ENCODE measurements at places on chromosomes 3 and 15.

DNA sequence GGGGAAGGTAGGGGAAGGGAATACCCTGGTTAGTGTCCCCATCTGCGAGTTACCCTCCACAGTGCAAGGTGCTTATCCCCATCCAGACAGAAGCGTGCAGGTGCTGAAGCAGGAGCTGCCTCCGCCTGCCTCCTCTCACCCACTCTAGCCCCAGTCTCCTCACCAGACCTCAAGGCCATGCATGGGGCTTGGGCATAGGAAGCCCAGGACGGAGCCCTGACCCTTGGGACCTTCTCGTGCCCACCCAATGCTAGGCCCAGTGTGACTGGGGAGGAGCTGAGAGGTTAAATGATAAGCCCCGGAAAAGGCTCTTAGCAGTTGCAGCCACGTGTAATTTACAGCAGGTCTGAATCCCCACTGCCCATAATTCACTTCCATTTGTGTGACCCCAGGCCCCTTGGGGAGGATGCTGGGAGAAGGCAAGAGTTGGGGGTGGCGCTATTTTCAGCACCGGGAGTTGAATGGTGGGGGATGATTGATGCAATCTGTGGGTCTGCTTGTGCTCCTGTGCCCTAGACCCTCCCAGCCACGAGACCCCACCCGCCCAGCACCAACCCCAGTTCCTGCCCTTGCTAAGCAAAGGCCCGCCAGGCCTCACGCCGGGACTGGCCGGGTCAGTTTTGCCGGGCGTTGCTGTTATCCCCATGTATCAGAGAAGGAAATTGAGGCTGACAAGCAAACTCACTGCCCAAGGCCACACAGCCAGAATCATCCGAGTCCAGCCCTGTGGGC is 14.5 kb upstream of the PLXND1 start:
- DNase-seq = peak; percentile 17

- no peak for DNase-seq
These were observed 1.3 kb upstream of the MEF2A start for GRCh38 chr15:99564221-99565048.

DNA sequence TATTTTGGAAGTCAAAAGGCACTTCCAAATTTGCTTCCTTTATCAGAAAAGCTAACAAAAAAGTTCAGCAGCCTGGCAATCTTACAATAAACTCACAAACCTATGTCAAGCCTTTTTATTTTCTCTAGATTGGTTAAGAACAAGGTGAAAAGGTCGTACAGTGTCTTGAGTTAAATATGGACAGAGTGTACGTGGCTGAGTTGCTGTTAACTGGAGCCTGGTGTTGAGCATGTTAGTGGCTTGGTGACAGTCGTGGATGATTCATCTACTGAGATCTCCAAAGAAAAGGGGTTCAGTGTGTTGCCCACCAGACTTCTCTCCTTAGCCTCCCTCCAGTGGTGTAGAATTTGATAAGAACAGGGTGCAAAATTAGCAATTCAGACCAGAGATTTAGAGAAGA is 89.7 kb downstream of the SSR3 start:
- no peak for DNase-seq

- no peak for DNase-seq
These were observed 369.8 kb downstream of the DIPK2A start for GRCh38 chr3:144341471-144341870.

DNA sequence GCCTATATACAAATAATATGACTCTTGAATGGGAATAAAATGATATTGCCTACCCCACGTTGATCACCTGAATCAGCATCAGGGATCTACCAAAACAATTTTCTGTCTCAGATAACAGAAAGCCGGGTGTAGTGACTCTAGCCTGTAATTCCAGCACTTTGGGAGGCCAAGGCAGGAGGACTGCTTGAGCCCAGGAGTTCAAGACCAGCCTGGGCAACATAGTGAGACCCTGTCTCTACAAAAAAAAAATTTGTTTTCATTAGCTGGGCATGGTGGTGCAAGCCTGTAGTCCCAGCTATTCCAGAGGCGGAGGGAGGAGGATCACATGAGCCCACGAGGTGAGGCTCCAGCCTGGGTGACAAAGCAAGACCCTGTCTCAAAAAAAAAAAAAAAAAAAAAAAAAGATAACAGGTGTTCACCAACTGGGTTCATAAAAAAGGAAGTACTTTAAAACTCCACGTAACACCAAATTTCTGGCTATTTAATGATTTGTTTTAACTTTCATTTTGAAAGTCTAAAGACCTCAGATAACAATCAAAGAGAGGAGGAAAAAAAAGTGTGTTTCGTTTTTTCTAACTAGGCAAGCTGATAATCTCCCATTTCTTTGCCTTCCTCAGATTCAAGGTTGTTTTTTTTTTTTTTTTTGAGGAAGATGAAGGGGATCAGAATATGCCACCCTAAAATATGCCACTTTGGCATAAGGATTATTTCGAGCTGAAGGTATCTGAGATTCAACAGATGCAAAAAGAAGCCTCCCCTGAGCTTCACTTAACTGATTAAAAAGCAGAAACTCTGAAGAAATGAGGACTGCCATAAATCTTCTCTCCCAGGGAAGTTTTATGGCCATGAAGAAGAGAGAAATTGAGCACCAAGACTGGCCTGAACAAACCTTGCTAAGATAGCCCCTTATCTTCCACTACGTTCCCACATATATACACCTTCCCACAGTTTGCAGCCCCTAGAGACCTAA is 44.1 kb downstream of the TRANK1 start:
- no peak for DNase-seq

DNA sequence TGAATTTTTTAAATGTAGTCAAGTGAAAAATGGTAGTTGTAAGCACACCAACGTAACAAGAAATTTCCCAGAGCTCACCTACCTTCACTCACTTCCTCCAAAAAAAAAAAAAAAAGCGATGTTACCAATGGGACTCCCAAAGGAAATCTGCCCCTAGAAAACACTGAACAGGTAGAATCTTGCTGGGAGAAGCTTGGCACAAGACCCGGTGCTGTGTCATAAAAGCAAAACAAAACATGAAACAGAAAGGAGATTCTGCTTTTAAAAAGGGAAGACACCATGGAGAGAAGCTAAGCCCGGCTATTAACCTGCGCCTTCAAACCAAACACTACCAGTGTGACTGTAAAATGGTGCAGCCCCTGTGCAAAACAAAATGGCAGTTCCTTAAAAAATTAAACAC is 40.5 kb downstream of the PGPEP1L start:
- no peak for DNase-seq

DNA sequence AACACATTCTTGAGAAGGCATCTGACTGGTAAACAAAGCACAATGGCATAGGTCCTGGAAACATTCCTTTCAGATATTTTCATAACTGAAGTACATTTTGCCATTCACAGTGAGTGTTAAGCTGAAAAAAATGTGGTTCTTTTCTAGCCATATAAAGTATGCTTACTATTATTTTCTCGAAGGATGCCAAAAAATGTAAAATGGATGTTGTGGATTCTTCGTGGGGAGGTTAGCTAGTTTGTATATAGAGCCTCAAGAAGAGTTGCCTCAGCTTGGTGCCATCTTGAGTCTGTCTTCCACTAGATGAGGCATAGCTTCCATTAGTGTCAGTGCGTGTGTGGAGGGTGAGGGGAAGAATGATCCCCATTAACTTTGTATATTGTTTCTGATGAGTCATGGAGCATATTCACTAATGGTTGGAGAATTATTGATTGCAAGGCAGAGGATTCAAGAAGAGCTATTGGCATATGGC is 4.1 kb downstream of the MBNL1 start:
- DNase-seq = no peak

DNA sequence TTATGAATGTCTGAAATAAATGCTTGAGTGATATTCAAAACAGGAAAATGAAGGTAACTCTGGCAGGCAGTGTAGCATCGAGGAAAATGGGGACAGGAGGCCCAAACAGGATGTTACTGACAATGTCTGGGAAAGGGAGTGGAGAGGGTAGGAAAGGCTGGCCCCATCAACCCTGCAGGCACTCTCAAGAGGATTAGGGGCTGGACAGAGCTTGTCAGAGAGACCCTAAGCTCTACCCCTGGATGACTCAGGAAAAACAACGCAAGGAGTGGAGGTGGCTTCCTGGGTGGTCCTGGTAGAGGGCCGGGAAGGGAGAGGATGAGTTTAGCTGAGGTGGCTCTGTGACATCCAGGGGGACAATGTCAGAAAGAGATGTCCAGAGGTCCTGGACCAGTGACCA is 106.0 kb downstream of the RYK start:
- no peak for DNase-seq

DNA sequence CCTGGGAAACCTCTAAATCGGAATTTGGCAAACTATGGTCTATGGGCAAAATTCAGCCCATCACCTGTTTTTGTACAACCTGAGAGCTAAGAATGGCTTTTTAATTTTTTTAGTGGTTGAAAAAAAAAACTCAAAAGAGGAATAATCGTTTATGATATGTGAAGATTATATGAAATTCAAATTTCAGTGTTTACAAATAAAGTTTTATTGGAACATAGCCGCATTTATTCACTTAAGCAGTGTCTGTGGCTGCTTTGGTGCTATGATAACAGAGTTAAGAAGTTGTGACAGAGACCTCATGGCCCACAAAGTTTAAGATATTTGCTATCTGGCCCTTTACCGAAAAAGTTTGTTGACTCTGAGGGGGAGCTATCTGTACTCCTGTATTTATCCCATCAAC is 36.4 kb upstream of the LACTB start:
- no peak for DNase-seq

- DNase-seq = no peak
These were observed 660.1 kb upstream of the CFAP20DC start for GRCh38 chr3:59709702-59710553.

- DNase-seq = no peak
These were observed 28.3 kb downstream of the GAP43 start for GRCh38 chr3:115651599-115651998.

- DNase-seq = no peak
These were observed 56.9 kb upstream of the CSPG5 start for GRCh38 chr3:47635536-47635935.

- peak; percentile 11 for DNase-seq
These were observed 306.2 kb upstream of the DPPA4 start for GRCh38 chr3:109643590-109643989.

DNA sequence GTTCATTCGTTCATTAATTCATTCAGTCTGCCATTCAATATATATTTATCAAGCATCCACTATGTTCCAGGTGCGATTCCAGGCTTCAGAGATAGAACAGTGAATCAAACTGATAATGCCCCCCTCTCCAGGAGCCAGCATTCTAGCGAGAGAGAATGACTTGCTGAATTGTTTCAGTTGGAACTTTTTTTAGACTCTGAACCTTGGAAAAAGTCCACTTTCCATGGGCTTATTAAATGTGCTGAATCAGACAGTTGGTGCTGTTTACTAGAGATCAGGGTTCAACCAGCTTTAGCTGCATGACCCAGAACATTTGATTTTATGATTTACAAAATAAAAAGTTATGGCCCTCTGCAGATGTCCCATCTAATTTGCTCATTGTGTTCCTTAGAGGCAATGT is 213.2 kb downstream of the THSD4 start:
- no peak for DNase-seq

- DNase-seq = no peak
These were observed 4.2 kb upstream of the TATDN2 start for GRCh38 chr3:10244009-10244408.

Data from 8988T (cell line).